Head of caudate nucleus (tissue), 42 donors: ENCODE measurements at places on chromosomes 16 and 17.

DNA sequence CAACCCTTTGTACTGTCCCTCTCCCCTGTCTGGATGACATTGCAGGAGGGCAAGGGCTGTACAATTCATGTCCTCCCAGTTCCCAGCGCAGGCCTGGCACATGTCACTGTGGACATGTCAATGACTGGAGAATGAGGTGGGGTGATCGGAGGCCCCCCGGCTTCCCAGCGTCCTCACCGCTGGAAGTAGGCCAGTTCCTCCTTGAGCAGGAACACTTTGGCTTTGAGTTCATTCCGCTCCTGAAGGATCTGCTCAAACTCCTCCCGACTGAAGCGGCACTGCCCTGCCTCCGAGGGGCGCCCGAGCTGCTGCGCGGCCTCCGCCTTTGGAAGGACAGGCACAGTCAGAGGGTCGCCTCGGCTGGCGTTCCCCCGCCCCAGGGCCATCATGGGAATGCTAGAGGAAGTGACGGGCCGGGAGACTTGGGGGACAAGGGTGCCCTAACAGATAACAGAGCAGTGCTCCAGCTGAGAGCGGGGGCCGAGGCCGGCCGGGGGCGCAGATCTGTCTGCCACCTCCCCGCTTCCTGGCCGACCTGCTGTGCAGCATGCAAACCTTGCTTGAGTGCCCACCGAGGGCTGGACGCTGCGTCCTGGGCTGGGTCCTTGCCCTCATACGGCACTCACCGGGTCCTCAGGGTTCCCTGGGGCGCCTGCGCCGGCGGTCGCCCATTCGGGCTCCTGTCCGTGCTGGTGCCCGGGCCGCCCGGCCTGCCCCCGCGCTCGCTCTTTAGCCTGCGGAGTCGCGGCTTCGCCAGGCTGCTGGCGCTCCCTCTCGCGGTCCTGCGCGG lies 1.3 kb downstream of the RILP start:
- DNase-seq, result peak; percentile 56

GRCh38 chr17:49013311-49014213 lies 16.4 kb downstream of the IGF2BP1 start:
- DNase-seq, result no peak

DNA sequence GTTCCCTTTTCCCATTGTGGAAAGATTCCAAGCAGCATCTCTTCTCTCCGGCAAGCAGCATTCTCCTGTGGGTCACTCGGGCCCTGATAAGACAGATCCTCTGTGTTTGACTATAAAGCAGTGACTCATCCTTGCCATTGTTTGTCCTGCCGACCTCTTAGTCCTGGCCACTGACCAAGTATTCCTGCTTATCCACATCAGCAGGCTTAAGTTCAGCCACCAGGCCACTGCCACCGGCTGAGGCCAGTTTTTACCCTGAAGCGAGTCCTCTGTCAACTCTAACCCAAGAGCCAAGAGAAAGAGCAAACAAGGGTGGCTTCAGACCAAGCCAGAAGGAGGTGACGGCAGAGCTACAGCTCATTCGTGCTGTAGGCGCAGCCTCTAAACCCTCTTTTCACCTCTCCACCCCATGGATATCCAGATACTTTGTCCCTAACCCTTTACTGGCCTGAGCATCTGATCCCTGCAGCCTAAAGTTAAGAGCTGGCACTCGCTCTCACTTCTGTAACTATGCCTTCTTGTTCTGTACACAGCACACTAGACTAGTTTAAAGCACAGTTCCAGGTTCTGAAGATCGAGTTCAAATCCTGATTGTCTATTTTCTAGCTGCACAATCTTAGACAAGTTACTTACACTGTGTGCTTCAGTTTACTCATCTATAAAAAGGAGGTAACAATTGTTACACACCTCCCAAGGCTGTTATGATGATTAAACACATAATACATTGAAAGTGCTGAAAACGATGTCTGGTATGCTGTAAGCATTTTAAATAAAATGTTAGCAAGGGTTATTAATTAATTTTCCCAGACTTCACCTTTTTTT lies 31.0 kb downstream of the SOX9 start:
- DNase-seq, result peak; percentile 74

GRCh38 chr16:58678716-58679115 lies 5.9 kb downstream of the SLC38A7 start:
- DNase-seq, result peak; percentile 38

DNA sequence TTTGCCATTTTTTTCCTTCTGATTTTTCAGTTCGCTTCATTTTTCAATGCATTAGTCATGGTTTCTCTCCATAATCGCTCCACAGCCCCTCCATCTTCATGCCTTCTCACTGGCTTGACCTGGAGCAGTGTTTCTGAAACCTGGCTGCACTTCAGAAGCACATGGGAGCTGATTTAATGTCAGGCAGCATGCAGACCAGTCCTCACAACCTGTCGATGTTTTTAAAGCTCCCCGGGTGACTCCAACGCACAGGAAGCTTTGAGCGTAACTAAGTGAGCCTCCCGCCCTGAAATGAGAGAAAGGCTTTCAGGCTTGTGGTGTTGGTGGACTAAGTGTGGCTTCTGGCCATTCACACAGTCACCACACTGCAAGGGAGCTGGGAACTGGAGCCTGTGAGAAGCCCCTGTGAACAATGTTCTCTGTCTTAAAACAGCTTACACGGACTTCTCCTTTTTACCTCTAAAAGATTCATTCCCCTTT lies 16.8 kb upstream of the DRG2 start:
- peak; percentile 17 for DNase-seq

DNA sequence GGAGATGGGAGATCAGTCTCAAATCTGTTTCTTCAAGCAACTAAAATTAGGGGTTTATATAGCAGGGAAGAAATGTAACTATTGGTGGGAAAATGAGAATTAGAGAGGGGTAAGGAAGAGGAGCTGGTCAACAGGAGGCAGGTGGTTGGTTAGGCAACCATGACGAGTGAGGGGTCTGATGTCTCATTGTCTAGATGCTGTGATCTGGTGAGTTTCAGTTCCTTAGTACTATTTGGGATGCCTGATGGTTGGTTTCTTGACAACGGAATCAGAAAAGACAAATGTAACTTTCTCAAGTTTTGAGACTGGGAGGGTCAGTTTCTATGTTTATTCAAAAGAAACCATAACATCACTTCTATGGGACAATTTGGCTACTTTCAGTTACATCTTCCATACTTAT lies 415.3 kb upstream of the C16orf82 start:
- DNase-seq, result no peak

- DNase-seq, result no peak
Observed at GRCh38 chr16:1454561-1454960, 10.2 kb upstream of the CCDC154 start.

GRCh38 chr16:87580855-87581261 lies 21.4 kb upstream of the JPH3 start:
- DNase-seq, result no peak

DNA sequence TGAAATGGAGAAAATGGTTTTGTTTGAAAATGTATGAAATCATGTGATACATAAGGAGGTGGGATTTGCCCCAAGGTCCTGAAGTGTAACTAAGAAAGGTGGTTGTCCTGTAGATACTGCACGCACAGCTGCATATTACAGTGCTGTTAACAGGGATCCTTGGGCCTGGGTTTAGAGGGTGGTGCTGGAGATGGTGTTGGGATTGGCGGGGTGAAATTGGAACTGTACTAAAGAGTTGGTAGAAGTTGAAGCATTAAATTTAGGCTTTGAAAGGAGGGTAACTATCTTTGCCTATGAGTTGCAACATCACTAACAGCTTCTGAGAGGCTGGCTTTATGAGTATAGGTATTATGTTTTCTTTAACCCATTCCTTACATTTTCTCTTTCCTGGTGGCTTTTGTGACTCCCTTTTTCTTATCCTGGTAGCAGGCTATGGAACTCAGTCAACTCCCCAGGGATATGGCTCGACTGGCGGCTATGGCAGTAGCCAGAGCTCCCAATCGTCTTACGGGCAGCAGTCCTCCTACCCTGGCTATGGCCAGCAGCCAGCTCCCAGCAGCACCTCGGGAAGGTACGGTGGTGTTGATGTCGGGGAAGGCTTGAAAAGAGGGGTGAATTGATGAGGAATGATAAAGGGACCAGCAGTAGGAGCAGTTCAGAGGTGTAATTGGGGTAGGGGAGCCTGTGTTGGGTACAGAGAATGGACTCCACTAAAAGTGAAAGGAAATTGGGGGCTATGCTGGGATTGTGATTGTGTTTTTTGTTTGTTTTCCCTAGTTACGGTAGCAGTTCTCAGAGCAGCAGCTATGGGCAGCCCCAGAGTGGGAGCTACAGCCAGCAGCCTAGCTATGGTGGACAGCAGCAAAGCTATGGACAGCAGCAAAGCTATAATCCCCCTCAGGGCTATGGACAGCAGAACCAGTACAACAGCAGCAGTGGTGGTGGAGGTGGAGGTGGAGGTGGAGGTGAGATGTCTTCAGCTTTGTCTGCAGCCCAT lies 3.8 kb downstream of the FUS start:
- DNase-seq, result no peak

DNA sequence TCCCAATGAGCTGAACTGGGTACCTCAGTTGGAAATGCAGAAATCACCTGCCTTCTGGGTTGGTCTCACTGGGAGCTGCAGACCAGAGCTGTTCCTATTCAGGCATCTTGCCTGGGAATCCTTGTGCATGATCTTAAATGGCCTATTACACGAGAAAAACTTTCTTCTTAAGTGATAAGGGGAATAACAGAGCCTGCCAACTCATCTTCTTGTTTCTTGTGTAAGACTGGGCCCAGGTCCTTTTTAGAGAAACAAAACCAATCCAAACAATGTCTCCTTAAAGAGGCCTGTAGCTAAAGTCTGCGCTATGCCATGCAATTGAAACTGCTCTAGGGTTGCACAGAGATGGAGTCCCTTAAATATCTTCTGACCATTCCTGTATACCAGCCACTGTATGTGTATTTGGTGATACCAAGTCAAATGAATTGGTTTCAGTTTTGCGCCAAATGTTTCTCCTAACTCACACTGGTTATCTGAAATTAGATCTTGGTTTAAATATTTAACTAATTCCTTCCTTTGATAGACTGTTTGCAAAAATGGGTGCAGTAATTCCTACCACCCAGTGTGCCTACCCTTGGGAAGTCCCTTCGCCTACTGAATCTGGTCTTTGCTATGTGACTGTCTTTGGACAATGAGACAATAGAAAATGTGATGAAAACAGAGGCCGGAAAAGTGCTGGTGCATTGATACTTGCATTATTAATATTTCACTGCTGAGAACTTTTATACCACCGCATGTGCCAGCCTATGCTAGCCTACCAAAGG lies 6.5 kb upstream of the CCL23 start:
- DNase-seq, result no peak

DNA sequence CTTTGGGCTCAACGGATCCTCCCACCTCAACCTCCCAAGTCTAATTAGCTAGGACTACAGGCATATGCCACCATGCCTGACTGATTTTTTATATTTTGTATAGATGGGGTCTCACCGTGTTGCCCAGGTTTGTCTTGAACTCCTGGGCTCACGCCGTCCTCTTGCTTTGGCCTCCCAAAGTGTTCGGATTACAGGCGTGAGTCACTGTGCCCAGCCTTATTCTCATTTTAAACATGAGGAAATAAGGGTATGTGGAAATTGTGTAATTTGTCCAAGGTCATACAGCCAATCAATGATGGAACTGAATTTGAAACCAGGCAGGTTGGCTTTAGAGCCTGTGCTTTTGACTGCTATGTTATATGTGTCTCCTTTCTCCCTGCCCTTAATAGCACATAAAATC lies 27.4 kb upstream of the AQP8 start:
- no peak for DNase-seq

GRCh38 chr17:66542129-66542966 lies 239.9 kb downstream of the PRKCA start:
- DNase-seq, result no peak

DNA sequence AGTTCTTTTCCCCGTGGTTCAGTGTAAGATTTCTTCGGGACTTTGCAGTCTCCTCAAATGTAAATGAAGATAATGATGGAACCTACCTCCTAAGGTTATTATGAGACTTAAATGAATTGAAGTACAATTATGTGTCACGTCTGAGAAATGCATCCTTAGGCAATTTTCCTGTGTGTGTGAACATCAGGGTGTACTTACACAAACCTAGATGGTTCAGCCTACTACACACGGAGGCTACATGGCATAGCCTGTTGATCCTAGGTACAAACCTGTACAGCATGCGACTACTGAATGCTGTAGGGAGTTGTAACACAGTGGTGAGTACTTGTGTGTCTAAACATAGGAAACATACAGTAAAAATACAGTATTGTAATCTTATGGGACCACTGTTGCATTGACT lies 1.1 kb upstream of the FAM20A start:
- no peak for DNase-seq

DNA sequence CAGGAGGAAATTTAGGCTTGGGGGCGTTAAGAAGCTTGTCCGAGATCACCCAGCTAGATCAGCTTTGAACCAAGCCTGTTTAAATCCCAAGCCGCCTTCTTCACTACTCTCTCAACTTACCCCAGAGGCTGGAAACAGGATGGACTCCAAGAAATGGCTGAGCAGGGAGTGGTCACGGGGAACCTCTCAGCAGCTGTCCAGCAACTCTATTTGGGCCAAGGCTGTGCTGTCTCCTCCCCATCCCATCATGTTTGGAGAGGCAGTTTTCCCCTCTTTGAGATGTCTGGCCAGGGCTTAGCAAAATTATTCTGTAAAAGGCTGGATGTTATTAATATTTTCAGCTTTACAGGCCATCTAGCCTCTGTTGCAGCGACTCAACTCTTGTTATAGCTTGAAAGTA lies 305.7 kb downstream of the RBFOX1 start:
- no peak for DNase-seq

DNA sequence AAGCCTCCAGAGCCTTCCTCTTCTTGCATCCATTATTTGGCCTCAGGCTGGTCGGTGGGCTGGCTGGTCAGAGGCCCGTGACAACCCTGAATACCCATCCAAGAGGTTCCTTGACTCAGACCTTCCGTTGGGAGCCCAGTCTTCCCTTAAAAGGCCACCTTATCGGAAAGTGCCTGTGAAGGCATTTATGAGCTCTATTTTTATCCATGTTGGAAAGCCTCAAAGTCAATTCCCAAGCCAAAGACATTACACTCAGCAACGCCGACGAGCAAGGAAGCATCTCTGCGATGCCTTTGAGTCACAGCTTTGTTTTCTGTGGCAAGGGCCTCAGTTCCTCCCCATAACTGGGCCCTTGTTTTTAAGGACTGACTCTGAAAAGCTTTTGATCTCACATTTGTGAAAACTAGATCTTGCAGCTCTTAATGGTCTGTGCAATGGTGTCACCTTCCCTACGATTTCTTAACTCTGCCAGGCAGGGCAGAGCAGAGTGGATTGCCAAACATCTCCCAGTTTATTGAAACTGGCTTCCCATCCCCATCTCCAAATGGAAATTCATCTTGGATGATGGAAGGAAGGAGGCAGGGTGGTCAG lies 13.3 kb upstream of the SPOP start:
- DNase-seq, result no peak

GRCh38 chr16:83513008-83513755 lies 294.6 kb upstream of the HSBP1 start:
- DNase-seq, result no peak

DNA sequence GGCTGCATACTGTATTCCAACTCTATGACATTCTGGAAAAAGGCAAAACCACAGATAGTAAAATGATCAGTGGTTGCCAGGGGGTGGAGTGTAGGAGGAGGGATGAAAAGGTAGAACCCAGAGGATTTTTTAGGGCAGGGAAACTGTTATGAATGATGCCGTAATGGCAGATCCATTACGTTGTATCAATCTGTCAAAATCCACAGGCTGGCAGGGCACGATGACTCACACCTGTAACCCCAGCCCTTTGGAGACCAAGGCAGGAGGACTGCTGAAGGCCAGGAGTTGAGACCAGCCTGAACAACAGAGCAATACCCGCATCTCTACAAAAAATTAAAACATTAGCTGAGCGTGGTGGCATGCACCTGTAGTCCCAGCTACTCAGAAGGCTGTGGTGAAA lies 91.8 kb downstream of the RMI2 start:
- no peak for DNase-seq

GRCh38 chr17:7839876-7840261 lies 5.9 kb downstream of the KDM6B start:
- no peak for DNase-seq

- no peak for DNase-seq
Observed at GRCh38 chr17:63150994-63151464, 185.0 kb downstream of the TANC2 start.
